ENCODE measurements at places on chromosomes 16 and 17.

GRCh38 chr16:64481497-64481896 is 640.4 kb downstream of the CDH11 start:
- DNase-seq = no peak

DNA sequence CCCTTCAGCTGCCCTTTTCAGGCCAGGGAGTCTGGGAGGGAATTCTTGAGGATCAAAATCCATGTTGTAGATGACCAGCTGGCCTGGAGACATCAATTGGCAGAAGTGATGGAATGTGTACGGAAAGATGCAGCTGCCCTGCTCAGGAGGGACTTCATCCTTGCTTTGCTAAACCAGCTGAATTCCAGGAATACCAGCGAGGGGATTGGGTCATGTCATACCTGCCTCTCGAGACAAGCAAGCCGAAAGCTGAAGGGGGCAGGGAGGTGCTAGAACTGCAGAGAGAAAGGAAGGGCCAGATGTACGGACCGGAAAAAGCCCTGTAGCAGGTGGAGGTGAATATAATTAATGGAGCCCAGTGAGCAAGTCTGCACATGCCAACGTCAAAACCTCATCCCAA is 25.6 kb upstream of the NTN1 start:
- DNase-seq = no peak

DNA sequence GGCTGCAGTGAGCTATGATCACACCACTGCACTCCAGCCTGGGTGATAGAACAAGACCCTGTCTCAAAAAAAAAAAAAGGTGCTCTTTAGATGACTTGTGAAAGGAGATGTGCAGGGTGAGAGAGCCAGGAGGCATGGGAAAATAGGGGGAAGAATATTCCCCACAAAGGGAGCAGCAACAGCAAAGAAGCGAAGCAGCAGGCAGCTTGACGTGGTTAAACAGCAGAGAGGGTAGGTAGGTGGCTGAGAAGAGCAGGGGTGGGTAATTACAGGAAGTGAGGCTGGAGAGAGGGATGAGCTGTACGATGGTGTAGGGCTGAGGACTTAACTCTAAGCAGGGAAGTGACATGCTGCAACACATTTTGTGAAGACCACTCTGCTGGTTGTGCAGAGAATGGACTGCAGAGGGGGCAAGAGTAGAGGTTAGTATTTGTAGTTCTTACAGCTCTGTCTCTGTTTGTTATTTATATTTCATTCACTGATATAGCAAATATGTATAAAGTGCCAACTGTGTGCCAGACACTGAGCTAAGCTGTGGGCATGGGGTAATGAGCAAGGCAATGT is 1.6 kb downstream of the HEATR3 start:
- peak; percentile 5 for DNase-seq

DNA sequence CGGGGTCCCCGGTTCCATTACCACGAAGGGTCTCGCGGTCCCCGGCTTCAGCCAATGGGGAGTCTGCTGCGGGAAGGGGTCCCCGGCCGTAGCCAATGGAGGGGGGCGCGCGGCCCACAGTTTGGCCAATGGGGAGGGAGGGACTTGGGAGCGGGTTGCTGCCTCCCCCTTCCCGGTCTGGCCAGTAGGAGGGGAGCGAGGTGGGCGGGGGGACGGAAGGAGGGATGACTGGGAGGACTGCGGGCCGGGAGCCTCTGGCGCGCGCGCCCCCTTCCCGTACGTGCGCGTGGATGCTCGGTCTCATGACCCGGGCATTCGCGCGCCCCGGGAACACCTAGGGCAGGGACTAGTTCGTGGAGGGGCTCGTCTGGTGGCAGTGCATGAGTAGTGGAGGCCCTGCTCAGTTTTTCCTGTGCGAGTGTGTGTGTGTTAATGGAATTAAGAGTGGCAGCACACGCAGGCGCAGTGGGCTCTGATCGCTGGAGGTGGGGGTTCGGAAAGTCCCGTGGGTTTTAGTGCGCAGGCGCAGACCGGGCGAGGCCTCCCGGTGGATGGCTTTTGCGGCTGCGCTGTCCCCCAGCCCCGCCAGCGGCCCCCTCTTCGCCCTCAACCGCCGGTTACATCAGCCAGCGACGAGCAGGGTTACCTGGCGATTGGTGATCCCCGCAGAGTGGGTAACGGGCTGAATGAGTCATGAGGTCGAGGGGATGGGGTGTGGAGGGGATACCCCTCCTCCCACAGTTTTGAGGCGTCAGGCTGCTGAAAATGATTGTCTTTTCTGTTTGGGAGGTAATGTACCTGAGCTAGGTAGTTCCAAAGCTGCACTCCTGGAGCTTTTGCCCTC is 1.3 kb downstream of the ATXN2L start:
- DNase-seq = peak; percentile 99

DNA sequence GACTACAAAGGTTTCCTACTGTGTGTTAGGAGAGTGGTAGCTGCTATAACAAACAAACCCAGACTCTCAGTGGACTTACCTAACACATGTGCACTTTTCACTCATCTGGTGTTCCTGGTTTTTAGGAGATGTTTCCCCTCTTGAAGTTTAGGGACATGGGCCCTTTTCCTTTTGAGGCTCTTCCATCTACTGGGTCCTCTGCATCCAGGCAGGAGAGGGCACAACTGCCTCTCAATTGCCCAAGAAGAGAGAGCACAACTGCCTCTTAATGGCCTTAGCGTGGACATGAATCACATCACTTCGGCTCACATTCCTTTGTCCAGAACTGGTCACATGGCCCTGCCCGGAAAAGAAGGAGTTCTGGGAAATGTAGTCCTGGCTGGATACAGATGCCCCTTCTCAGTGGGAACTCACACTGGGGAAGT is 9.8 kb upstream of the TNRC6C start:
- no peak for DNase-seq

DNA sequence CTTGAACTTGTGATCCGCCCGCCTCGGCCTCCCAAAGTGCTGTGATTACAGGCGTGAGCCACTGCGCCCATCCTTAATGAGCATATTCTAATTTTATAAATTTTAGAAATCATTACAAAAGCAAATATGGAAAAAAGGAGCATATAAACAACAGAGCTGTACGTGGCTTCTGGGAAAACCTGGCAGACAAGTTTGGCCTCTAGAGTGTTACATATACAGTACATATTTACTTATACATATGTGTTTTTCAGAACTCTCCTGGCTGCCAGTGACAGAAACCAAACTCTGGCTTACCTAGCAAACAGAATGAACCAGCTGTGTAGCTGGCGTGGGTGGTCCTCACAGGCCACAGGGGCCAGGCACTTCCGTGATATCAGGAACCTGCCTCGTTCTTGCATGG is 10.1 kb downstream of the DRC3 start:
- no peak for DNase-seq

DNA sequence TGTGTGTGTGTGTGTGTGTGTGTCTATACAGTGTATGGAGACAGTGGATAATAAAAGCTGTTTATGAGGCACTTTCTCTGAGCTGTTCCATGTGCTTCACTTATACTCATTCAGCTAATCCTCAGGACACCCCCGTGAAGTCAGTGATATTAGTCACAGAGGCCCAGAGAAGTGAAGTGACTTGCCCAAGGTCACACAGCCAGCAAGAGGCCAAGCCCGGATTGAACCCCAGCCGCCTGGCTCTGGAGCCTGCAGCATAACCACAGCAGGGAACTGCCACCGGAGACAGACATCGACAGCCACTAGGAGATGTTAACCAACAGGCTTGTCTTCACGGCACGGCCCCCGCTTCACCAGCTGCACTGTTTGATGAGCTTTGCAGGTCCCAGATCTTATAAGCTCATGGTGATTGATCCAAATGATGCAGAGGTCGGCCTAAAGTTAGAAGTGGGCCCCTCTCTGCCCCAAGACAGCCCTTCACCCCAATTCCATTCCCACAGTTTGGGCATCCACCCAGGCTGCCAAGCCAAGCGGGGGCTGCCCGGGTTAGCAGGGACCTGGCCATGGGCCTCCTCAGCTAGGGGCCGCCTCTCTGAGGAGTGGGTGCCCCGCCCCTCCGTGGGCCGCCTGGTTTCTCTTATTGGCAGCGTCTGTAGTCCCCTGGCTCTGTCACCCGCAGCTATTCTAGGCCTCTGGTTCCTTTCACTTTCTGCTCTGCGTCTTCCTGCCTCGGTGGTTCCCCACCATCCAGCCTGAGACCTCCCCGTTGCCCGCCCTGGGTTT is 30.9 kb downstream of the SOCS1 start:
- DNase-seq = peak; percentile 80

DNA sequence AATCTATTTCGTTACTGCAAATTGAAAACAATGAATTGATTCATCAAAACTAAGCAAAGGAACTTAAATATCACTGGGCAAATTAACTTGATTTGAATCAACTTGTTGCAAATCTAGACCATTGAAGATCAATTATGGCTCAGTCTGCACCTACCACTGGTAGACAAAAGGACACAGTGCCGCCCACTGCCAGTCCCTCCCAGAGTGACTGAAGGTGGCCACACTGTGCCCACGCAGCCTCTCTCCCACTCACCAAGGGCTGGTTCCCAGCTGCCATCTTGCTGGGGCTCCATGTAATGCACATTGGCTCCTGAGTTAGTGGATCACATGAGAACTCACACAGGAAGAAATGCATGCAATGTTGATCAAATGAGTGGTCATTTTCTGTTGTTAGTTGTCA is 78.1 kb downstream of the PLXDC1 start:
- DNase-seq = no peak

GRCh38 chr17:55238931-55239297 is 25.8 kb upstream of the HLF start:
- DNase-seq = no peak
